ENCODE measurements at places on chromosomes 11 and 22.

GRCh38 chr11:24738972-24739371 is 242.1 kb downstream of the LUZP2 start:
- H3K4me1 ChIP-seq = peaks cover 20% of the 10 kb centered on the region
- peak; percentile 70 for DNase-seq
- H3K27ac ChIP-seq = peak overlapping the region; percentile 32
- H3K4me3 ChIP-seq = no peak overlapping the region
- no peaks in the 10 kb centered on the region for H3K36me3 ChIP-seq

GRCh38 chr22:44889255-44889878 is 120.4 kb downstream of the PHF21B start:
- no peak overlapping the region for H3K4me3 ChIP-seq
- no peaks in the 10 kb centered on the region for H3K27me3 ChIP-seq
- peaks cover 74% of the 10 kb centered on the region for H3K36me3 ChIP-seq
- H3K27ac ChIP-seq = no peak overlapping the region
- H3K4me1 ChIP-seq = no peaks in the 10 kb centered on the region

DNA sequence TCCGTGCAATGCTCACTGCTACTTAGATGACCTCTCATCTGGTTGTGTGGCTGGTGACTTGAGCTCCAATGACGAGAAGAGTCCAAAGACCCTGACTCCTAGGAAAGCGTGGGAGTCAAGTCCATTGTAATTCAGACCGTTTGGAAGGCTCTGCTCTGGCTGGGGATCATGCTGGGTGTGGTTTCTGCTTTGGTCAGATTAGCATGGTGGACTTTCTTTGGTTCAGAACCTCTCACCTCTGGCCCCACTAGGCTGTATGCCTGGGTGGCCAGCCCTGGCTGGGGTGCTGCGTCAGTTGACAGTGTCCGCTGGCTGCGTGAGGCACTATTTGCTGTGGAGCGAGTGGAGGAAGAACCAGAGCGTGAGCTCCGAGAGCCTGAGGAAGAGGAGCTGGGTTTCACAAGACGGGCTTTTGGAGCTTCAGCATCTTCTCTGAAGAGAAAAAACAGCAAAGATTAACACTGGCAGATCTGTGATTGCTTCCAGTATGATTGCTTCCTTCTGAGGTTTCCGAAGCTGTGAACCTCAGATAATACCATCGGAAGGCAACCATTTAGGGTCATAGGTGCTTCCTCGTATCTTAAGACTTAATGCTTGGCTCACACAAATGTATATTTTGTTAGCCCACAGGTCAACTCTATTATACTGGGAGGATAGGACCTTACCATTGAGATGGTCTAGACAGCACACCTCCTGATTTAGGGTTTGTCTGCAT is 11.6 kb upstream of the HSPA8 start:
- no peak overlapping the region for H3K27ac ChIP-seq
- H3K36me3 ChIP-seq = no peaks in the 10 kb centered on the region
- DNase-seq = no peak
- no peaks in the 10 kb centered on the region for H3K27me3 ChIP-seq
- no peak overlapping the region for H3K4me3 ChIP-seq

DNA sequence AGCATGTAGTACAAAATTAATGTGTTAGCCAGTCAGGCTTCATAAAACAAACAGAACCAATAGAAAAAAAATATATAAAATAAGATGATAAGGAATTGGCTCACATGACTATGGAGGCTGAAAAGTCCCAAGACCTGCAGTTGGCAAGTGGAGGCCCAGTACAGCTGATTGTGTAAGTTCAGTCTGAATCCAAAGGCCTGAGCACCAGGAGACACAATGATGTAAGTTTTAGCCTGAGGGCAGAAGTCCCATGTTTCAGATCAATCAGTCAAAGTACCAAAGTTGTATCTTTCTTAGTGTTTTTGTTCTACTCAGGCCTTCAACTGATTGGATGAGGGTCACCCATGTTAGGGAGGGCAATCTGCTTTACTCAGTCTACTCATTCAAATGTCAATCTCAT is 14.3 kb upstream of the OR10D3 start:
- DNase-seq = no peak
- no peak overlapping the region for H3K4me3 ChIP-seq
- H3K27ac ChIP-seq = no peak overlapping the region
- no peaks in the 10 kb centered on the region for H3K36me3 ChIP-seq

GRCh38 chr22:41445129-41446056 is 1.2 kb downstream of the TOB2 start:
- peak; percentile 40 for DNase-seq
- no peaks in the 10 kb centered on the region for H3K27me3 ChIP-seq
- peak overlapping the region; percentile 93 for H3K4me3 ChIP-seq

- H3K36me3 ChIP-seq = peaks cover 13% of the 10 kb centered on the region
- peaks cover 25% of the 10 kb centered on the region for H3K4me1 ChIP-seq
- H3K4me3 ChIP-seq = no peak overlapping the region
- no peaks in the 10 kb centered on the region for H3K27me3 ChIP-seq
- DNase-seq = no peak
Observed at GRCh38 chr11:64322925-64323260, 5.0 kb downstream of the PRDX5 start.

DNA sequence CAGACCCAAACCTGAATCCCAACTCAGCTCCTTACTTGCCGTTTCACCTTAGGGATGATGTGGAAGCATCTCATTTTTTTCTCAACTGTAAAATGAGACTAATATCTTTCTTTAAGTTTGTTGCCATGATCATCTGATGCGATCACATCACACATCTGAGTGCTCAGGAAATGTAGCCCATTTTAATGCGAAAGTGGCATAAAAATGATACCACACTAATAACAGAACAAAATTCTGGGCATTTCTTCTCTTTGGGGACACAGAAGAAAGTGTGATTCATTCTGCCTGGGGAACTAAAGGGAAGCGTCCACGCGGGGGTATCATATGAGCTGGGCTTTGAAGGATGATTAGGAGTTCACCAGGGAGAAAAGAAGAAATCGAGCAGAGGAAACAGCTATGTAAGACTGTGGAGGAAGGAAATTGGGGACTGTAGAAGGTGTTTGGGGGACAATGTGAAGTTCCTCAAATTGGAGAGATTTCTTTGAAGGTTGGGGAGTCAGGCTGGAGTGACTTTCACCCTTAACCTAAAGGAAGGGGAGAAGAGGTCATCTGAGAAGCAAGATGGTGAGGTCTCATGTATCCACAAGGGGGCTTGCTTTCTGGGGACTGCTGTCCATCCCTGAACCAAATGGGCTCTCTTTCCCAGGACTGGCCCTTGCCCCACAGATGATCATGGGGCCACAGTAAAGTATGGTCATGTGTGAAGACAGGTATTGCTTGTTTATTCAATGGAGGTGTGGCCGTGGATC is 49.7 kb upstream of the NNMT start:
- no peaks in the 10 kb centered on the region for H3K4me1 ChIP-seq
- DNase-seq = no peak
- H3K36me3 ChIP-seq = no peaks in the 10 kb centered on the region
- H3K4me3 ChIP-seq = no peak overlapping the region
- H3K27ac ChIP-seq = no peak overlapping the region

DNA sequence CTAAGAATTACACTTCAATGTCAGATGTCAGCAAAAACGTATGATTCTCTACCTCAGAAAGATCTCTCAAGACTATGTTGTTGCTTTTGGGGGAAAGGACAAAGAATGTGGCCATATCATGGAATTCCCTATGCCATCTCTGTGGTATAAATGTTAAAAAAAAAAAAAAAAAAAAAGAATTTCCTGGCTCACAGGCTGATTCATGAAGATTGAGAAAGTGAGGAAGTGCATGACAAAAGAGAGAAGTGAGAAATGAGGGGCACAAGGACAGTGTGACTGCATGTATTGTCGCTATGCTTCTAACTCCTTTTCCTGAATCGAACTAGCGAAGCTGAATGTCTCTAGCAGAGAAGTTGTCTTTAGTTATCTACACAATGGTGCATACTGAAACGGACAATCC is 80.6 kb upstream of the CARD18 start:
- H3K27me3 ChIP-seq = no peaks in the 10 kb centered on the region
- no peak overlapping the region for H3K27ac ChIP-seq
- H3K4me3 ChIP-seq = no peak overlapping the region
- no peak for DNase-seq

DNA sequence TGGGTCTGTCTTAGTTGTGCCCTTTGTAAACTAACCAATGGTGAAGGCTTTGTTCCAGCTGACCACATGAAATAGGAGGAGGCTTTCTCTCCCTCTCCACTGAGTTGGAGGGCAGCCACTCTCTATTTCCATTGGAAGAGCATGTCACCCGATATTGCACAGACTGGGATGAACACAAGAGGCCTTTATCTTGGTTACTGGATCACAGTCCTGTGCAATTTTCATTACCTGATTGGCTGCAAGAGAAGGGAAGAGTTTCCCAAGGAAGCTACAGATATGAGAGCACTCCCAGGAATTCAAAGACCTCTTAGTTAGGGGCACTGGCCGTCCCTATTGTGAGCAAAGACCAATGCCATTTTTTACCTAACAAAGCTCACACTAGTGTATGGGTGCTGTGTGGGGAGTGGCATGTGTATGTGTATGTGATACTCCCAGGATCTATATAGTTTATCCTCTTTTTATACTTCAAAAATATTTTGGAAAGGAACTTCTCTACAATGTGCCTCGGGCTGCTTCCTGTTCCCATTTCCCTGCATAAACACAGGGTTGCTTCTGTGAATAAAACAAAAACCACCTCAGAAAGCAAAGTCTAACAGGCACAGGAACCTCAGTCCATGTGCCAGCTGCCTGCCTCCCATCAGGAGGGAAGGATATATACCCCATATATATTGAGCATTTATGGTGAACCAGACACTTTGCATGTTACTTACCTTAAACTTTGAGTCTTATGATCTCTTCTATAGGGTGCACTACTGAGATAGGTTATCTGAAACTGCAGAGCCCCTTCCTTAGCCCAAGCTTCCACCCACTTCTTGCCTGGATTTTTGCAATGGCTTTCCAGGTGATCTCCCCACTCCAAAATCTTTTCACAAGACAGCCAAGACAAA is 126.5 kb downstream of the RASSF10 start:
- no peak for DNase-seq
- H3K27ac ChIP-seq = no peak overlapping the region
- H3K27me3 ChIP-seq = peaks cover 5% of the 10 kb centered on the region
- H3K36me3 ChIP-seq = no peaks in the 10 kb centered on the region

DNA sequence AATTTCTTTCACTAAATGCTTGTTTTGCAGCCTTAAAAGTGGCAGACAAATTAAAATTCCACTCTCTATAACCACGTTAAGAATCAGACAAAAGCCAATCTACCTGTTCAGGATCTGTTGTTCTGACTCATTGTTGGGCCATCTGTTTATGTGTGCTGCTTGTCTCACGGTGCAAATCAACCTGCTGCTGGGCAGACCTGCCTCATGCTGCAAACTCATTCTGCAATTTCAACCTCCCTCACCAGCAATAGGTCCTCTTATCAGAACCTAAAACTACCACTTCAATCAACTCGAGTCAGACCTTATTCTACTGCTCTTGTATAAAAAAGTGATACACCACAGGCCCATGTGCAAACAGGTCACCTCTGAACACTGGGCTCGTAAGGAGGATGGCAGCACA is 75.1 kb downstream of the LARGE2 start:
- H3K27me3 ChIP-seq = no peaks in the 10 kb centered on the region
- H3K4me3 ChIP-seq = no peak overlapping the region
- no peak overlapping the region for H3K27ac ChIP-seq
- H3K4me1 ChIP-seq = no peaks in the 10 kb centered on the region

DNA sequence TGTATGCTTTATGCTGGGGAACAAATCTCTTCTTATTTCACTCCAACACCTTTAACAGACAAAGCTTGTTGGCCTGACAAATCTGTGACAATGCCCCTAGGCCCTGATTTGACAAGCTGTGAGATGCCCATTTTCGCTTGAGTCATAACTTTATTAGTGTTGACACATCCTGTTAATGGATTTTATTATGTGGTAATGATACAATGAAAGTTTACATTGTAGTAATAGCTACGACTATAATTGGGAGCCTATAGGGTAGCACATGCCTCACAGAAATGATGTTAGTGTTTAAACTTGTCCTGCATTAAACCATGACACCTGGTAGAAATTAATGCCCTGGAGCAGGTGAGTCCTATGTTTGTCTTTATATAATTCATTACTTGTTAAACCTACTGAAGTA is 3.3 kb upstream of the MMP10 start:
- H3K4me3 ChIP-seq = no peak overlapping the region
- DNase-seq = no peak

DNA sequence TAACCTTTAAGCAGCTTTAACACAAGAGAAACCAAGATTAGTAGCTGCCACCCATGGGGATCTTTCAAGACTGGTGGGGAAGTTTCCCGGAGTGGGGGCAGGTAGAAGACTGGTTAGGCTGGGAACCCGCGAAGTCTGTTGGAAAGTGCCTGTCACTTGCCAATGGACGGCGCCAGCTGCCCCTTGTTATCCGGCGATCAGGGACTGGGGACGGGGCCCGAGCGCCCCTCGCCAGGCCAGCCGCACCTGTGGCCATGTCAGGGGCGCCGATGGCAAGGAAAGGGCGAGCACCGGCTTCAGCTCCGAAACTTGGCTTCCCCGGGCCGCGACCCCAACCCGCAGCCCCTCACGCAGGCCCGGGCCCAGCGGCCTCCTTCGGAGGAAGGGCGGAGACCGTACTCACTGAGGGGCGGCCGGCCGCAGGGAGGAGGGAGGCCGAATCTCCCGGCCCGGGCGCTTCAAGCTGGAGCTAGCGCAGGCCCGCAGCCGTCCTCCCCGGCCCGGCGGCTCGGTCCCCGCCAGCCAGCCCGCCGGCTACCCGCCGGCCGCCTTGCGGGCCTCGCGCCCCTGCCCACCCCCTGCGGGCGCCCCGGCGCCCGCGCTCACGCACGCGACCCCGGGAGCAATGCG is 539 bp downstream of the EIF4ENIF1 start:
- peaks cover 39% of the 10 kb centered on the region for H3K4me1 ChIP-seq
- H3K27me3 ChIP-seq = no peaks in the 10 kb centered on the region
- peak; percentile 21 for DNase-seq
- H3K4me3 ChIP-seq = peak overlapping the region; percentile 80

DNA sequence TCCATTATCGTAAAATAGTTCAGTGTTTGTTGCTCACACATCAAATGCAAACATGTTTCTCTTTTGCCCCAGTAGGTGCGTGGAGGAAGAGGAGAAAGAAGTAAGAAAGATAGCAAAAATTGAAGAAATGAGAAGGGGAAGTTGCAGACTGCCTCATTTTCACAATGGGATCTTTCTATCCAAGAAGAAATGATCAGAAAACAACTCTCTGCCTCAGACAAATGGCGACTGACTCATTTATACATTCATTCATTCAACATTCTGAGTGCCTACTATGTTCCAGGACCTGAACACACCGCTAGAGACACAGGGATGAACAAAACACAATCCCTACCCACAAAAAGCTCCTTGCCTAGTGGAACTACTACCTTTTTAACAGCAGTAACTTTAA is 367 bp downstream of the HPS5 start:
- H3K4me3 ChIP-seq = peak overlapping the region; percentile 68
- H3K27ac ChIP-seq = peak overlapping the region; percentile 96
- peaks cover 58% of the 10 kb centered on the region for H3K4me1 ChIP-seq
- H3K27me3 ChIP-seq = no peaks in the 10 kb centered on the region
- peaks cover 22% of the 10 kb centered on the region for H3K36me3 ChIP-seq
- no peak for DNase-seq

DNA sequence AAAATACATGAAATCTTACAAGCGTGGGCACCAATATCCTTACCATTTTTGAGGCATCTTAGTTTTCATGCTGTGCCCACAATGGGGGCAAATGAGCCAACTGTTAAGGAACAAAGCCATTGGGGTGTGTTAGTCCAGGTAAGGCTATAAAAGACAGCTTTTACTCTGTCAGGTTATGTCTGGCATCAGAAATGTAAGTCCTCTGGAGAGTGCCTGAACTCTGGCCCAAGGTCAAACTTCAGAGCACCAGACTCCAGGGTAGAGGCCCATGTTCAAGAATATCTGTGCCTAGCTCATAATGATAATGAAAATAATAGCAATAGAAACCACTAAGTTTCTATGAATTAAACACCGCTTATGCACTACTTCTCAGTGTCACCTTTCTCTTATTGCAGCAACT is 105.5 kb downstream of the CSNK2A3 start:
- no peak overlapping the region for H3K27ac ChIP-seq
- peaks cover 2% of the 10 kb centered on the region for H3K27me3 ChIP-seq
